ENCODE measurements at places on chromosomes 12 and 14. TPM values are rescaled to one million over a fixed set of nuclear protein-coding genes. Genes with fewer than 3 reads are reported as not detected.
A peak's percentile ranks its signal among the peaks of the same experiment; 100 is the strongest.

GRCh38 chr14:92929689-92930608 is 7.0 kb downstream of the CHGA start:
- no peak for DNase-seq

- DNase-seq, result no peak
Observed at GRCh38 chr12:40336573-40337199, 111.9 kb downstream of the LRRK2 start.

- peak; percentile 87 for DNase-seq
Observed at GRCh38 chr12:13536219-13536910, 339.8 kb downstream of the EMP1 start.

DNA sequence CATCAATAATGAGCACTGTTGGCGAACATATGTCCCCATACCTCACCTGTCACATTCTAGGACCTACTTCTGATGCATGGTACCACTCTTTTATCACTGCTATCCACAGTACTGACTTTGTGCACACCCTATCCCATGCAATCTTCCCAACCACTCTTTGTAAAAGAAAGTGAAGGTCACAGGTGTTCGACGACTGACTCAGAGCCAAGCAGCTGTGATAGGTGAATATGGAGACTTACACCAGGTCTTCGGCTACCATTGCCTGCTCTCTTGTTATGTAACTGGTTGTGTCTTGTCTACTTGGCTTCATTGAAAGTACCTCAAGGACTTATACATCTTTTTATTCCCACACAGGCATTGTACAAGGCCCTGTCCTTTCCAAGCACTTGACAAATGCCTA is 169.0 kb downstream of the ANO2 start:
- DNase-seq, result no peak

- DNase-seq, result no peak
Observed at GRCh38 chr14:32435411-32435810, 106.3 kb downstream of the AKAP6 start.

- no peak for DNase-seq
Observed at GRCh38 chr12:29455087-29455486, 42.4 kb downstream of the OVCH1 start.

GRCh38 chr12:125533434-125534029 is 468.3 kb downstream of the AACS start:
- no peak for DNase-seq

DNA sequence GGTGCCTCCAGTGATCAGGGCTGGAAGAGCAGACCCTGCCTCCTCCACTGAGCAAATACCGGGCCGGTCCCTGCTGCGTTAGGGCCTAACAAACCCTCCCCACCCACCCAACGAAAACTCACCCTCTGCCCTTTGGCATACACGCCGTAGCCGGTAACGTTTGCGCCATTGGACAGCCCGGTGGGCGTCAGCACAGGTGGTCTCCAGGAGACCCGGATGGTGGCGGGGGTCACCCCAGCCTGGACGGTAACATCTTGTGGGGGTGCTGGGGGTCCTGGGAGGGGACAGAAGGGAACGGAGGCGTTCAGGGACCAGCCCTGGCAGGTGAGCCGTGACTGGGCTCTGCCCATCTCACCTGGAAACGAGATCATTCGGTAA is 100.5 kb downstream of the PIWIL1 start:
- DNase-seq, result no peak

DNA sequence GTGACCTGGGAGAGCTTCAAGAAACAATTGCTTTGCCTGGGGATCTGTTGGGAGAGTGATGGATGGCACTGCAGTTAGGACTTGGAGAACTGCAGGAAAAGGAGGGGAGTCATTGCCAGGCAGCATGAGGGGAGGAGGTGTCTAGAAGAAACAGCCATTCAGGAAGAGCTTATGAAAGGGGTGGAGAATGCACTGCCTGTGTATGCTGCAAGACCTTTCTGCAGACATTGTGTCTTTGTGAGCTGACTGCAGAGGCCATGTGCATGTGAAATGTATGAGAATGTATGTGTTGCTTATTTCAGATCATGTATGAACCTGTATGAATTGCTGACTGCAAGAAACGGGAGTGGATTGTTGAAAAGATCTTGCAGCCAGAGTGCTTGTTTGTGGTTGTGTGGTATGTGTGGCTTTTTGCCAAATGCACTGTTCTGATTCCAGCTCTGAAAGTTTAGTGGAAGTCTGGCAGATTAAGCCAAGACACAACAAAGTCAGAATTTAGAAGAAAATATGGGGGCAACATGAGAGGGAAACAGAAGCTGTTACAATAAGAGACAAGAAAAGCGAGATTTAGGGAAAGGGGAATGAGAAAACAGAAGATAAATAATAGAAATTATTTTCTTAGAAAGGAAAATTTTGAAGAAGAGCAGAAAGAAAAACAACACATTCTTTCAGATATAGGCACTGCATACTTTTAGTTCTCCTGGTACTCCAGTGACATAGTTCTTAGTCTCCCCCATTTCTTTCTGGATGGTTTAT is 9.8 kb upstream of the RIMKLB start:
- DNase-seq, result no peak

DNA sequence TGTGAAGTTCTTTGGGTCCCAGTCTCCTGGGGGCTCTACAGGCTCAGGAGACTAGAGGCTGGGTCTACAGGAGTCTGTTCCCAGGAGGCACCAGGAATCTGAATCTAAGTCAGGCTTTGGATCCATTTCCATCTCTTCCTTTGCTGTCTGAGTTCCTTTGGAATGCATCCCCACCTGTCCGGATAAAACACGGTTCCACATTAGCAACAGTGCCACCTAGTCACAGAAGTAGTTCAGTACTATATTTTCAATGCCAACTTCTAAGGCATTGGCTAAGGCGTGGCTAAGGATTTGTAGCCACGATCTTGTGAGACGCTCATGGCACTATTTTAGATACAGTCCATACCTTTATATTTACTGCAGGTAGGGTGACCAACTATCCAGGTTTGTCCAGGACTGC is 15.1 kb downstream of the ZC2HC1C start:
- no peak for DNase-seq

GRCh38 chr12:130714591-130715149 is 1.4 kb downstream of the RIMBP2 start:
- DNase-seq, result no peak

- no peak for DNase-seq
Observed at GRCh38 chr14:34172550-34173368, 221.9 kb upstream of the EGLN3 start.

DNA sequence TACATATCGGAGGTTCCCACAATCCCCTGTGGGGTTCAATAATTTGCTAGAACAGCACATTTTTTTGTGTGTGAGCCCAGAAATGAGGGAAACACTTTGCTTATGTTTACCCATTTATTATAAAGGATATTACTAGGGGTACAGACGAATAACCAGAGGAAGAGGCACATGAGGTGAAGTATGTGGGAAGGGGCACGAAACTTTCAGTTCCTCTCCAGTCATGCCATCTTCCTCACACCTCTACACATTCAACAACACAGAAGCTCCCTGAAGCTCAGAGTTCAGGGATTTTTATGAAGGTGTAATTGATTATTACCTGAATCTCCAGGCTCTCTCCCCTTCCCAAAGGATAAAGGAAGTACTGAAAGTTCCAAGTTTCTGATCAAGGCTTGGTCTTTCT is 30.2 kb upstream of the DYRK2 start:
- peak; percentile 57 for DNase-seq

DNA sequence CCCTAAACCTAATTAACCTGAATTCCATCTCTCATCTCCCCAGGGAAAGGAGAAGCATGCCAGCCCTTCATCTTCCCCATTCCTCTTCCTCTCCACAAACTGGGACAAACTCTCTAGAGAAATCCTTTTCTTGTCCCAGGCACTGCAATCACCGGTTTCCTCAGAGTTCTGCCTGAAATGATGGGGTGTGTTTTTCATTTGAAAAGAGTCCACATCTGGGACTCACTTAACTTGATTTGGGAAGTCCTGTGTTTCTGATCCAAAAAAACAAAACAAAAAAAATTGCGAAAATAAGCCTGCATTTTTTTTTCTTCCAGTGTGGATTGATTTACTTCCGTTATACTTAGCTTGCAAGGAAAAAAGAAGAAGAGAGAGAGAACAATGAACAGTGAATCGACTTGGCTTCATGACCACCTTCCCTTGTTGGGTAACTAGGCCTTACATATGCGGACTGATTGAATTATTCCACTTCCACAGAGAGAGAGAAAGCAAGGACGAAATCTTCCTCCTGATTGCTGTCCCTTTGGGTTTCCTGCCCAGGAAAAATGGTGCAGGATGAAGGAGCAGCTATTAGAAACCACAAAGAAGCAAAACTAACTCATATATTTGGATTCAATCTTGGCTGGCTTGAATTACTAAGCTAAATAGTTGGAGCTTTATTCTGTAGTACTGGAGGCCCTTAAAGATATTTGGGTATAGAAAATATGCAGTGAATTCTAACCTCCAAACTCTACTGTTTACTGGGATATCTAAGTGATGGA is 506.2 kb upstream of the TBX3 start:
- DNase-seq, result no peak

DNA sequence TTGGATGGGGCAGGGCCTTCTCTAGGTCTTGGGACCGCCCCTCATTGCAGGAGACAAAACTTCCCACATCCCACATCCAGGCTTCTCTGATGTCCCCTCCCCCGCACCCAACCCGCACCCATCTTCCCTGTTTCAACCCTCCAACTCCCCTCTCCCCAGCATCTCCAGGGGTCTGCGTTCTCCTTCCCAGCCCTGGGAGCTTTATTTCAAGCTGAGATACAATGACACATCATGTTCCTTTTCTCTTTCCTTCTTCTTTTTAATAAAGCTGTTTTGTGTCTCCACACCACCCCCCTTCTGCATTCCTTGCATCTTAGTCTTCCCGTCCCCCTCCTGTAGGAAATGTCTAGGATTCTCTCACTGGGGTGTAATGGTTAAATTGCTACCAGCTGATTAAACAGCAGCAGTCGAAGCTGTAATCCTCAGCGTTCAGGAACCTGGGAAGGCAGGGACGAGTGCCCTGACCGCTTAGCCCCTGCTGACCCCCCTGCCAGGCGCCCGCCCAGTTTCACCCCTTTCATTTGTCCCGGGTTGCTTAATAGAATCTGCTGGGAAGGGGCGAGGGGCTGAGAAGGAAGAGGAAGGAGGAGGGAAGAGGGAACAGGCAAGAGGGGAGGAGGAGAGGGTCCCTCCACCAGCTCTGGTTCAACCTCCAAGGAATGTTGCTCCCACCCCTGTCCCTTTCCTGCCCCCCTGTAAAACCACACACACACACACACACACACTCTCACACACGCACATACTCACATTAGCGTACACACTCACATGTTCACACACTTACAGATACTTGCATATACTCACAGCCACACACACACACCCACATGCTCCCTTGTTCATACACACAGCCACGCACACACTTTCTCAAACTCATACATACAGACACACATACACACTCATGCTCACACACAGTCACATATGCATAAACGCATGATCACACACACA is 104.5 kb upstream of the MED13L start:
- no peak for DNase-seq

DNA sequence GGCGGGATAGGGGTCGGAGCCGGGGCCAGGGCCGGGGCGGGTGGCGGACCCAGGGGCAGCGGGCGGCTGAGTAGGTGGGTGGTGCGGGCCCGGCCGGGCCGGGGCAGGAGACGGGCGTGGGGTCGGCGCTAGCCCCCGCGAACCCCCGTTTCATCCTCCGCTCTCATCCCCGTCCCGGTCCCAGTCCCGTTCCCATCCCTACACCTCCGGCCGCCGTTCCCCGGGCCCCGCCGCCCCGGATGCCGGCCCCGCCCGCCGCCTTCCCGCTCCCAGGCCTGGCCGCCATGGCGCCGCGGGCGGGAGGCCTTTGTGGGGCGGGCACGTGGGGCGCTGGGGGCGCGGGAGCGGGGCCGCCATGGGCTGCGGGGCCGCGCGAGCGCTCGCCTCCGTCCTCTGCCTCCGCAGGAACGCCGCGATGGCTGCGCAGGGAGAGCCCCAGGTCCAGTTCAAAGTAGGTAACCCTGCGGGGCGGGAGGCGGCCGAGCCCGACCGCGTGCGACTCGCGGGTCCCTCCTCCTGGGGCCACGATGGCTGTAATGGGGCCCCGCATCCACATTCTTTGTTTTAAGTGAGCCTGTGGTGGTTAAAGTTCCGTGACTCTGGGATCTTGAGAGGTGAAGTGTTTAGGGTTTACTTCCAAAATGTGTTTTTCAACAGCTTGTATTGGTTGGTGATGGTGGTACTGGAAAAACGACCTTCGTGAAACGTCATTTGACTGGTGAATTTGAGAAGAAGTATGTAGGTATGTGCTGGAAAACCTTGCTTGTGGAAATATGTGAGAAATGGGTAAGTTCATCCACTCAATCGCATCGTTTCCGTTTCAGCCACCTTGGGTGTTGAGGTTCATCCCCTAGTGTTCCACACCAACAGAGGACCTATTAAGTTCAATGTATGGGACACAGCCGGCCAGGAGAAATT is 572 bp downstream of the RAN start:
- DNase-seq, result peak; percentile 79

DNA sequence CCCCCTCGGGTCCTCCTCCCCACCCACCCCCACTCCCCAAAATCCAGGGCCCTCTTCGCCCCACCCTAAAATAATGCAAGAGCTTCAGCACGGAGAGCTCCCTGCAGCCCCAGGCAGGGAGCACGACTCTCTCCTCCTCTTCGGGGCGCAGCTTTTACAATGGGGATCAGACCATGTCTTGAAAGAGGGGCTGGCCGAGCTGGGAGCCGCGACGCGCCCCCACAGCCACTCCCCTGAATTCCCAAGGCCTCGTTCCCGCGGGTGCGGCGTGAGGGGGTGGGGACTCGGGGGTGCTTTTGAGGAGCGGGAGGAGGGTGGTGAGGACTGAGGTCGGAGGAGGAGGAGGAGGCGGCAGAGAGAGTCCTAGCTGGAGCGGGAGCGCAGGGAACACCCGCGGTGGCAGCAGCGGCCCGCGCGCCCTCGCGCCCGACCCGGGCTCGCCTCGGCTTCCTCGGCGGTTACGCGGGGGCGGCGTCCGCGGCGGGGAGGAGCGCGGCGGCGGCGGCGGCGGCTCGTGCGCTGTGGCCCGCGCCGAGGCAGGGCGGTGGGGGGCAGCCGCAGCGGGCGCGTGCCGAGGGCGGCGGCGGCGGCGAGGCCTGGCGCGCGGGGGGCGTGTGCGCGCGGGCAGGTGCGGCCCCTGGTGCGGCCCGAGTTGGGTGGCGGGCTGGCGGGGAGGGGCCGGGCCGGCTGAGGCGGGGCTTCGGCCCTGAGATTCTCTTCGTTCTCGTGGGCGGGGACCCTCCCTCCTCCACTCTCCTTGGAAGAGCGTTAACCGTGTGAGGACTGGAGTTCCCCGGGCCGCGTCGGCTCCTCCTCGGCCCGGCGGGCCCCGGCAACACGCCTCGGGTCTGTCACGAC is at the start of gene ANKS1B:
TSS of gene ANKS1B (minus strand) at position 666 of the 858 bp plus-strand sequence. CDS start 699 bp downstream, outside the sequence.
- no peak for DNase-seq

GRCh38 chr14:72677664-72678063 is 216.2 kb downstream of the DPF3 start:
- peak; percentile 17 for DNase-seq

- no peak for DNase-seq
Observed at GRCh38 chr12:57584690-57585089, 6.3 kb upstream of the PIP4K2C start.

TAS2R9 gene
- not detected for polyA plus RNA-seq
